ENCODE measurements at places on chromosomes 12 and 14.
A peak's percentile ranks its signal among the peaks of the same experiment; 100 is the strongest.

GRCh38 chr14:21395450-21395849 is 11.6 kb upstream of the SUPT16H start:
- DNase-seq, result no peak

- DNase-seq, result no peak
Measured at GRCh38 chr14:20551606-20552005, 9.2 kb downstream of the RNASE9 start.

- no peak for DNase-seq
Measured at GRCh38 chr12:113424456-113424855, 2.3 kb downstream of the SDSL start.

DNA sequence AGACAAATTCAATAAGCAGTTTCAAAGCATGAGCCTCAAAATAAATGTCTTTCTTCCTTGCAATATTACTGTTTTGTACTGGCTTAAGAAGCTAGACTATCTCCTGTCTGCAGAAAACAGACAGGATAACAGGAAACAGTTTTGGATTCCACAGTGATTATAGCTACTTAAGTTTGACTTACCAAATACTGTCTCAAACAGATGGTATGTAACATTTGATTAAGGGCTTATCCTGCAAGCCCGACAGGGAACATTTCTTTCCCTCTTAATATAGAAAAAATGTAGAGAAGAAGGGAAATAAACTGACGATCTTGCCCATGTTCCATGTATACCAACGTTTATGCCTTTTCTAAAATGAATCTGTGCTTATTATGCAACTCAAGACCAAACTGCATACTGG is 179.9 kb upstream of the EEA1 start:
- no peak for DNase-seq

DNA sequence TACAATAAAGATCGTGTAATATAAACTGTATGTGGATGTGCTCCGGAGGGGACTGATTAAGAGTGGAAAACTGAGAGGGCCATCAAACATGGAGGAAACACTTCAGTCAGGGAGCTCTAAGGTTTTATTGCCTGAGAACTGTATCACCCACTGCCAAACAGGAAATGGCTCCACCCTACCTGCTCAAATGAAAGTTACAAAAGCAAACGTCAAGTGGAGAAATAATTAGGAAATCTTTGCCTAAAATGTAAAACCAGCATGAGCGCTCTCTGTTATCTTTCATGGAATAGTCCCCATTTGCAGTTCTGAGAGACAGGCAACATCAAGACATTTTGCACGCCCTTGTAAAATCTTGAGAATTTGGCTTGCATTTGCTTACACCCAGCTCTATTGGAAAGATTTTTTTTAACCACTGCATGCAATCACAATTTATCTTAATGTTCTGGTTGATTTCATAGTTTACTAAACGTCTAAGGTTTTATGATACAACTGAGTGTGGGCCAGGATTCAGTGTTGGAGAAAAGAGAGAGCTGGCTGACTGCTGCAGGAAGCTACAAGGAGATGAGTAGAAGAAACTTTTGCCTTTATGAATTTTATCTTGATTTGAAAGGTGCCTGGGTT is 344.0 kb upstream of the PRICKLE1 start:
- no peak for DNase-seq

GRCh38 chr14:45258073-45258472 is 5.1 kb upstream of the MIS18BP1 start:
- no peak for DNase-seq

GRCh38 chr14:101823066-101823465 is 61.6 kb downstream of the PPP2R5C start:
- peak; percentile 66 for DNase-seq

- DNase-seq, result no peak
Measured at GRCh38 chr12:120235369-120236323, 29.9 kb downstream of the PXN start.

DNA sequence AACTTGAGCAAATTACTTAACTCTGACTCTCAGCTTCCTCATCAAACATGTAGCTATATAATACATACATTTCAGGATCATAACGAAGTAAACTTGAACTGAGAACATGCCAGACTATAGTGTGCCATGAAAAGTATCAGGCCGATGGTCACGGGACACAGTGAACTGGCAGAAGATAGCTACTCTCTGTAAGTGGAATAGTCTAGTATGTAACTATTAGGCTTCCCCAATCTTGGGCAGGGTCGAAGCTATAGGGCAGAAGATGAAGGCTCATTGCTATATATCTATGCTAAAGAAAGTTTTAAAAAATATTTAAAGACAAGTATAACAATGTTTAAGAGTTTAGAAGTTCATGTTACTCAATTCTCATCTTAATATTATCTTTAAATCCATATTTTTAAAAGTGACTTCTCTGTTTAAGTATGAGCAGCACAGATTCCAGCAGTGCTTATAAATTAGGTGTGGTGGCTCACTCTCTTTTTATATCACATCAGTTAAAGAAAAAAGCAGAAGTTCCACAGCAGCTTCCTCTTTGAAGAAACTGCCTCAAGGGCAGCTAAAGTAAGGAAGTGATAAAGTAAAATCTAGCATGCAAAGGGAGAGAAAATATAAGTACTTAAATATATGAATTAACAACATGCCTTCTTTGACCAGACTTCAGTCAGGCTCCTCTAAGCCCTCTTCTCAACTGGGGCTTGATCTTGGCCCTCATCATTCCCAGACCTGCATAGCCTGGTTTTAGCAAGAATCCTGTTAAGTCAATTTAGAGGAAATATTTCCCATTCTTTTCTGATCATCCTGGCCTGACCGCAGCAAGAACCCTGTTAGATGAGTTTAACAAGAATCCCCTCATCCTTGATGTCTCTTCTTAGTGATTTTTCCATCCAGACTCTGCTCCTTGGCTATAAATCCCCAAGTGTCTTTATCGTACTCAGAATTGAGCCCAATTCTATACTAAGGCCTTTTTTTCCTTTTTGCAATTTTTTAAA is 8.4 kb upstream of the GLIPR1 start:
- DNase-seq, result no peak

GRCh38 chr14:21528381-21529348 is 2.5 kb upstream of the SALL2 start:
- no peak for DNase-seq

- no peak for DNase-seq
Measured at GRCh38 chr12:79128956-79129355, 264.4 kb downstream of the SYT1 start.

DNA sequence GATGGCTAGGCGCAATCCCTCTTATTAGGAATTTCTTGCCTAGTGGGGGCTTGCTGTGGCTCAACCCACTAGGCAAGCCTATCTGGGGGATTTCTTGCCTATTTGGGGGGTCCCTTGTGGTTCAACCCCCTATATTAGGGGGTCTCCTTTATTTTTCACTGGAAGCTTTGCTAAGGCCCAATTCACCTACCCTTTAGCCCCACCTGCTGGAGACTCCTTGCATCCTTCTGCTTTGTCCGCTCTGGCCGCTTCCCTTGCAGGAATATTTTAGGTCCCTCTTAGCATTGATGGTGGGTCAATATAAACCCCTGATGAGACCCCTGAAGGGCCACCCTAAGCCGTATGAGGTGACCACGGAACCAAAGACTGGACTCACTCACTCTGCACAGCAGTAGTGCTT is 1552.1 kb downstream of the AACS start:
- DNase-seq, result no peak

- no peak for DNase-seq
Measured at GRCh38 chr12:18798535-18799361, 60.8 kb downstream of the CAPZA3 start.

DNA sequence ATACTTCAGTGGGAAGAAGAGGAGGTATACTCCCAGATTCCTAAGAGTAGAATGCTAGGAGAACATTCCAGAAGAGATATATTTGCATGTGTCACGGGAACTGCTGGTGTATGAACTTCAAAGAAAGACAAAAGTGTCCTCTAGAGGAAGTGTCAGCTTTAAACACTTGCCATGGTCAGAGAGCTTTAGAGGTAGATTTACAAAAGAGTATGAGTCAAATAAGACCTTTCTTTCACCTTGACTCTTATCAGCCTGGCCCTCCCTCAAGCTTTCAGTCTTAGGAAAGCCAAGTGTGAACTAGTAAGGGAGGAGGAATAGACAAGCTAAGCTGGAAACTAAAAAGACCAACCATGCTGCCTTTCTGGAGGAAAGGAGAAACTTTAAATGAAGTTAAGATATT is 34.7 kb downstream of the COX8C start:
- no peak for DNase-seq

DNA sequence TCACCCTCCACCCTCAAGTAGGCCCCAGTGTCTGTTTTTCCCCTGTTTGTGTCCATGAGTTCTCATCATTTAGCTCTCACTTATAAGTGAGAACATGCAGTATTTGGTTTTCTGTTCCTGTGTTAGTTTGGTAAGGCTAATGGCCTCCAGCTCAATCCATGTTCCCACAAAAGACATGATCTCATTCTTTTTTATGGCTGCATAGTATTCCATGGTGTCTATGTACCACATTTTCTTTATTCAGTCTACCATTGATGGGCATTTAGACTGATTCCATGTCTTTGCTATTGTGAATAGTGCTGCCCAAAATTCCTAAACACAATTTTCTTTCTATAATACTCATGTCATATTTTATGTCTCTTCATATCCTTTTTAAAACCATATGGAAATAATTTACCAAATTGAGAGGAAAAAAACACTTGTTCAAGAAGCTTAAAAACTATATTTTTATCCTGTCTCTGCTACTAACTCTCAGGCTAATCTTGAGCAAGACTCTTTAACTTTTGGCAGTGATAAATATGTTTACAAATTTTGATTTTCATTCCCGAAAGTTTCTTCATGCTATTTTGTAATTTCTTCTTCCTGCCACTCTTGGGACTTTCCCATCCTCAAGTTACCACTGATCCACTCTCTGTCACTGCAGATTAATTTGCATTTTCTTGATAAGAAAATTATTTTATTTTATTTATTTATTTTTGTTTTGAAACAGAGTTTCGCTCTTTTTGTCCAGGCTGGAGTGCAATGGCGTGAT is 28.0 kb upstream of the OSBPL8 start:
- DNase-seq, result no peak

DNA sequence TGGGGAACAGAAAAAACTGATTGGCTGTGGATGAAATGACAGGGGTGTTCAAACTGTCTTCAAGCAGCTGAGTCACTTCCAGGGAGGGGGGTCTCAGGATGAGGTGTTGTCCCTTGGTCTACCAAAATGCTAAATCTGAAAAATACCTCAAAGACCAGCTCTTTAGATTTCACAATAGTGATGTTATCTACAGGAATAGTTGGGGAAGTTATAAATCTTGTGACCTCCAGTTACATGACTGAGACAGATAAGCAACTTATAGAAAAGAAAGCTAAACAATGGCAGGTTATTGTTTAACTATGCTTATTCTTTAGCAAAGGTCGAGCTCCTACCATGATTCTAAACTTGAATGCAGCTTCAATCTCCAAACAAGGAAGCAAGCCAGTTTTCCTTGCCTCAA is 125.4 kb downstream of the SYT10 start:
- DNase-seq, result no peak

- DNase-seq, result no peak
Measured at GRCh38 chr14:25993830-25994229, 604.0 kb downstream of the NOVA1 start.

GRCh38 chr14:61644175-61644574 is 51.1 kb upstream of the HIF1A start:
- no peak for DNase-seq

Data from CD4-positive, alpha-beta T cell treated with Interleukin-15 for 4 hours (primary cell).